NCI-H2029 treated with DMSO at 0.1 percent for 48 hours (cell line): ENCODE measurements at places on chromosomes 7 and 10.

- no peak for DNase-seq
These were observed 16.8 kb upstream of the GPR15LG start for GRCh38 chr10:84156768-84157167.

- DNase-seq = no peak
These were observed 4.7 kb downstream of the PPP1R9A start for GRCh38 chr7:94912085-94912484.

DNA sequence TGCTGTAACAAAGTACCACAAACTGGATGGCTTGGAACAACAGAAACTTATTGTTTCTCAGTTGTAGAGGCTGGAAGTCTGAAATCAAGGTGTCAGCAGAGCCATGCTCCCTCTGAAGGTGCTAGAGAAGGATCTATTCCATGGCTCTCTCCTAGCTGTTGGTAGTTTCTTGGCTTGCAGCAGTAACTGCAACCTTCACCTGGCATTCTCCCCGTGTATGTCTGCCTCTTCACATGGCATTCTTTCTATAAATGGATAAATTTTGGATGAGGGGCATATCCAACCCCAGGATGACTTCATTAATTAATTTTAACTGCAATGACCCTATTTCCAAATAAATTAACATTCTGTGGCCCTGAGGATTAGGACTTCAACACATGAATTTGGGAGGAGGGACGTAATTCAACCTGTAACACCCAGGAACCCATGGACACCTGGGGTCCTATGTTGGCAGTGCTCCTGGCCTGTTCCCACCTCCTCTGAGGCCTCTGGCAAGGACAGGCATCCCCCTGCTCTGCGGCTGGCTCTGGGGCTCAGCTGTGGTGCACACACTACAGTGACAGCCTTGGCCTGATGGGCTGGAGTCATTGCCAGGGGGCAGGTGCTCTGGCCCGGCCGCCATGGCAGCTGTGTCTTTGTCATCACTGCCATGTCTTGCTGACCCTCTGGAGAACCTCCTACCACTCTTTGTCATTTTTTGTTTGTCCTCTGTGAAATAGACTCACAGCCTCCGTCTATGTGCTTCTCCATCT is 30.8 kb downstream of the LSMEM1 start:
- DNase-seq = no peak

GRCh38 chr10:74419491-74419951 is 268.5 kb downstream of the ADK start:
- peak; percentile 10 for DNase-seq

GRCh38 chr10:16986406-16987205 is 143.0 kb downstream of the CUBN start:
- no peak for DNase-seq

GRCh38 chr7:156155988-156156733 is 343.9 kb upstream of the SHH start:
- DNase-seq = no peak

- peak; percentile 8 for DNase-seq
These were observed 24.1 kb upstream of the FFAR4 start for GRCh38 chr10:93542358-93542791.

GRCh38 chr7:79287981-79288380 is 165.5 kb downstream of the MAGI2 start:
- no peak for DNase-seq

DNA sequence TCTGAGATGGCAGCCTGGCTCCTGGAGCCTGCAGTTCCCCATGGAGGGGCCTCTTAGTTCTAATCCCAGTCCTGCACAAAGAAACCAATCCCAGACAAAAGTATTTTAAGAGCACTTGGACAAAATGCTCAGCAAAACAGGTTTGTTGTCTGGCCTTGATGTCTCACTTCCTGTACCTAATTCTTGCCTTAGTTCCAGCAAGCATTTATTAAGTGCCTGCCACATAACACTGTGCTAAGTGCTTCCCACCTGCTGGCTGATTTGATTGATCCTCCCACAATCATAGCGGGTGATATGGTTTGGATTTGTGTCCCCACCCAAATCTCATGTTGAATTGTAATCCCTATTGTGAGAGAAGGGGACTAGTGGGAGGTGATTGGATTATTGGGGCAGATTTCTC is 65.7 kb upstream of the HABP2 start:
- no peak for DNase-seq

- DNase-seq = no peak
These were observed 656.3 kb downstream of the TYW1 start for GRCh38 chr7:67652937-67653336.

GRCh38 chr7:76011442-76011861 is 17.1 kb upstream of the TMEM120A start:
- DNase-seq = no peak

DNA sequence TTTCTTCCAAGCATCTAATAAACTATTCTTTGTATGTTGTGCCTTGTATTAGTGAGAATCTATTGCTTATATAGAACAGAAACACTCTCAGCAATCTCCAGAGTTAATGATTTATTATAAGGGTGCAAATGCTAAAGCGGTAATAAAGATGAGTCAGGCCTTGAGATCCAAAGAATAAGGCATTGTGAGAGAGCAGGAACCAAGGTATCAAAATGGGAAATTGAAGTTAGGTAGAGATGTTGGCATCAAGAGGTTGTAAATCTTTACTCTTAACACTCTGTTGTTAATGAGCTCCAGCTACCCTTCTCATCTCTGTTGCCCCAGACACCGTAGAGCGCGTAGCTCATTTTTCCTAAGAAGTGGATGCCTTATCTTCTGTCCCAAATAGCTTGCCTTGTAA is 375.2 kb downstream of the ARL4A start:
- no peak for DNase-seq

DNA sequence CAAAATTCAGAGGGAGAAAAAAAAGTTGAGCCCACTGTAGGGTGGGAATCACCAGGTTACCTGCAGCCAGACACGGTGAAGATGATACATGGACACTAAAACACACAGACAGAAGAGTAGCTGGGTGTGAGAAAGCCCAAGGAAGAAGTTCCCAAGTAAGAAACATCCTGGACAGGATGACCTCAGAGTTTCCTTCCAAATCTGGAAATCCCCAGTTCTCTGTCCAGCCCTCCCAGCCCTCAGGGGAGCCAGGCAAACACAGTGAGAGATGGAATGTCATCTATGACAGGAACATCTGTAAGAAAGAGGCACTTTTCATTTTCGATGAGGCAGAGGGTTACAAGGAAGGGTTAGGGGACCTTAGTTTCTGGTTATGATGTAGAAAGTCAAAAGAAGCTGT is 125.1 kb upstream of the LYZL1 start:
- no peak for DNase-seq

- no peak for DNase-seq
These were observed 154.3 kb downstream of the GNAT3 start for GRCh38 chr7:80357530-80357929.

GRCh38 chr7:140678081-140678815 is 5.5 kb downstream of the ADCK2 start:
- DNase-seq = no peak

- DNase-seq = no peak
These were observed 201.9 kb upstream of the KAT6B start for GRCh38 chr10:74624501-74624900.

DNA sequence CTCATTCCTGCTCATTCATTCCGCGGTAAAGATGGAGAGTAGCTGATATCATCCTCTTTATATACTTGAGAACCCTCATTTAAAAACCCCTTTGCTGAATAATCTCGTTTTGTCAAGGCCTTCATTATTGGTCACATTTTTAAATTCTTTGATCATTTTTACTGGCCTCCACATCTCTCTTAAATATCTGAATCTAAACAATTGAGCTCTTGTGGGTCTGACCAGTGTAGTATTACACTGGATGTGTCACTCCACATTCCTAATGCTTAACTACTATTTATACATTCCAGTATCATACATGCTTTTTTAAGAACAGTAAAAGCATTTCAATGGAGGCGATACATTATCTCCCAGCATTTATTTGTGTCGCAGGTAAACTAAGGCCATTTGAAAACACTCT is 12.6 kb upstream of the PRPS1L1 start:
- DNase-seq = no peak
